NCI-H460 (cell line): ENCODE measurements at places on chromosomes 16 and 17.

- no peak for DNase-seq
Measured at GRCh38 chr16:17369421-17370222, 101.1 kb downstream of the XYLT1 start.

DNA sequence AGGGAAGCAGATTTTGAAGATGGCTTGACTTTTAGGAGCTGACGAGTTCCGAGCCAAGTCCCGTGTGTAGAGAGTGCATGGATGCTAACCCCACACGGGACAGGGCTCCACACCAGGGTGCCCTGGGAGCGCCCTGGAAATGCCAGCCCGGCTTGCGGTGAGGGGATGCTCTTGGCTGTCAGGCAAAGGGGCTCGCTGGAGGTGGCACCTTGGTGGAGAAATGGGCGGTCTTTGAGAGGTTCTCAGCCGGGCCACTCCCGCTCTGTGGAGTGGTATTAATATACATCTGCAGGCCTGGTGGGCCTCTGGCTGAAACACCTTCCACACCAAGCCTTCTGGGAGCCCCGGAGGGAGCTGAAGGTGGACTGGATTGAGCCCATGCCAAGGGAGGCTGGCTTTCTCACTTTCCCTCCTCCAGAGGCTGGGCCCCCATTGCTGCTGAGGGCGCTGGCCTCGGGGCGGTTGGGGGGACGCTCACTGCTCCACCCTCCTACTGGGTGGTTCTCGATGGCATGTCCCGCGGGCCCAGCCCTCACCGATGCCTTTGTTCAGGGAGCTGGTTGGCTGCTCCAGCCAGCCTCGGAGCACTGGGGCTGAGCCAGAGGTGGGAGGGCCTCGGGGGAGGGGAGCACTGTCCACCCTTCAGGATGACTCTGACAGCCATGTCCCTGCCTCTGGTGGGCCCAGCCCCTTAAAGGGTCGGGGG lies 210.3 kb downstream of the NTN1 start:
- DNase-seq, result no peak

DNA sequence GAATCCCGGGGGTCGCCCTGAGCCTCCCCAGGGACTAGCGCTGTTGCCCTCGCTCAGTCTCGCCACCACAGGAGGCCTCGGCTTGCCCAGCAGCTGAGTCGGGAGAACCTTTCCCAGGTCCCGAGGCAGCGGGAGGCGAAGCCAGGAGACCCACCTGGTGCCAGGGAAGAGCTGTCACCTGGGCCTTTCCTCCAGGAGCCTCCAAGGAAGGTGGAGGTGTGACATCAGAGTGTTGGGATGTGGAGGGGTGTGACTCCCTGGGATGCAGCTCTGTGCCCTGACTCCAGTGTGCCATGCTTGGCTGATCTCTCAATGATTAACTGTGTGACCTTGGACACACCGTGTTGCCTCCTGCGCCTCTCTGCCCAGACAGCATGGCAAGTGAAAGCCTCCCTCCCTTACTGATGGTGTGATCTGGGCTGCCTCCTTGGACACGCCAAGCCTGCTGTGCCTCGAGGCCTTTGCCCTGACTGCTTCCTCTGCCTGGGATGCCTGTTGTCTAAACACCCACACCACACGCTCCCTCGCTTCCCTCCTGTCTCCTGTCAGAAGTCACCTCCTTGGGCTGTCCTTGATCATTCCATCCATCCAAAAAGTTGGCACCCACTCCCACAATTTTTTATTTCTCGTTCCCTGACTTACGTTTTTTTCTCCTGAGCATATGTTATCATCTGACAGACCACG lies 88.0 kb downstream of the CMIP start:
- no peak for DNase-seq

GRCh38 chr16:26688105-26688504 lies 378.6 kb upstream of the C16orf82 start:
- no peak for DNase-seq

- DNase-seq, result no peak
Measured at GRCh38 chr17:77301694-77302266, 161.0 kb downstream of the SEC14L1 start.

DNA sequence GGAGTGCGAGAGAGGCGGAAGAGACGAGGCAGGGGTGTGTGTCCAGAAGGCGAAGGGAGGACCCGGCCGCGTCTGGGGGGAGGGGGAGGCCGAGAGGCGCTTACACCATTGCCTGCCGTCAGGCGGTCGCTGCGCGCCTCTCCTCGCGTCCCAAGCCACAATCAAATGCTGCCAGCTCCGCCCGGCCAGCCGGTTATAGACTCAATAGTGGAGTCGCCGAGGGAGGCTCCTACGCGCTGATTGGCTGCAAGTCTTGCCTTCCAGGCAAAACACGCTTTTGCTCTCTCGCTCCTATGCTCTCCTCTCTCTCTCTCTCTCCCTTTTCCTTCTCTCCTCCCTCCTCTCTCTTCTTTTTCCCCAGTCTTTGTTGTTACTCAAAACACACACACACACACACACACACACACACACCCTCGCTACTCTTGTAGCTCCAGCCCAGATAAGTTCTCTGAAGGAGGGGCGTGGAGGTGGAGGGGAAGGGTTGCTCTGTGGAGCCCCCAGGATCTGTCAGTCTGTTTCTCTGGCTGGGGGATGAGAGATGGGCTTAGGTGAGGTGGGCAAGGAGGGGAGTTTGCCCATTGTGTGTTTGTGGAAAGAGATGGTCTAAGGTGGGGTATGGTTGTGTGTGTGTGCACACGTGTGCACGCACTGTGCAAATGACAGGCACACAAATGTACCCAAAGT lies at the start of gene DLX3:
Gene DLX3, minus strand, starts transcription at position 170 of the 684 bp plus-strand sequence. CDS start 226 bp downstream, outside the sequence.
- DNase-seq, result peak; percentile 55

DNA sequence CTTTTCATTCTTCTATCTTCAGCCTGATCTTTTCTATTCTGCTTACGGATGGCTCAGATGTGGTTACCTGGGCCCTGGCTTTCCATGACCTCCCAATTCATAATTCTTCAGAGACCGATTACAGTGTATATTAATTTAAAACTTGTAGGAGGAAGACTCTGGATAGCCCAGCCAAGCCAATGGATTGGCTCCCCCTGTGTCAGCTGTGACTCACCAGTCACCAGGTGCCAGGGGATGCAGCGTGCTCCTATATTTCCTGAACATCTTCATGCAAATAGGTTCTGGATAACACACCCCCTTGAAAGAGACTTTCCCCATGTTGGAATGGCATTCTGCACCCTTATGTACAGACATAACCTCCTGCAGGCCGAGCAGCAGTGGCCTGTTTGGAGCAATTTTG lies 208.3 kb upstream of the WSCD1 start:
- DNase-seq, result no peak

- no peak for DNase-seq
Measured at GRCh38 chr17:29526322-29526721, 40.5 kb downstream of the ABHD15 start.

- DNase-seq, result no peak
Measured at GRCh38 chr17:82647593-82648164, 565 bp downstream of the WDR45B start.

GRCh38 chr16:26649381-26650045 lies 417.2 kb upstream of the C16orf82 start:
- DNase-seq, result no peak

- no peak for DNase-seq
Measured at GRCh38 chr17:69478916-69479315, 64.4 kb downstream of the MAP2K6 start.

- no peak for DNase-seq
Measured at GRCh38 chr17:49378311-49378710, 16.3 kb upstream of the ZNF652 start.

DNA sequence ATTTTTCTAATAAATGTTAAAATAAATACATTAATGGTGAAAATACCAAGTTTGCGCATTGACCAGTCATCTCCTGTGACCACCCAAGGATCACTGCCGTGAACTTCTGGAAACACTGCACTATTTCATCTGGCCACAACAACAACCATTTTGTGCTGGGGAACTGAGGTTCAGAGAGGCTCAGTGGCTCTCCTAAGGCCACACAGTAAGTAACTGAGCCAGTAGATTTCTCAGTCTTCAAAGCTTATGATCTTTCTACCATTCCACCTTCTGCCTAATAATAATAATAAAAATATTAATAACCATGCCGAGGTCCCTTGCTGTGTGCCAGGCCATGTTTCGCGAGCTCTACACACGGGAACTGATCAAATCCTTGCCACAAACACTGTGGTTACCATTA lies 182.0 kb downstream of the IRF8 start:
- no peak for DNase-seq

GRCh38 chr17:72122765-72123529 lies 2.1 kb downstream of the SOX9 start:
- no peak for DNase-seq

DNA sequence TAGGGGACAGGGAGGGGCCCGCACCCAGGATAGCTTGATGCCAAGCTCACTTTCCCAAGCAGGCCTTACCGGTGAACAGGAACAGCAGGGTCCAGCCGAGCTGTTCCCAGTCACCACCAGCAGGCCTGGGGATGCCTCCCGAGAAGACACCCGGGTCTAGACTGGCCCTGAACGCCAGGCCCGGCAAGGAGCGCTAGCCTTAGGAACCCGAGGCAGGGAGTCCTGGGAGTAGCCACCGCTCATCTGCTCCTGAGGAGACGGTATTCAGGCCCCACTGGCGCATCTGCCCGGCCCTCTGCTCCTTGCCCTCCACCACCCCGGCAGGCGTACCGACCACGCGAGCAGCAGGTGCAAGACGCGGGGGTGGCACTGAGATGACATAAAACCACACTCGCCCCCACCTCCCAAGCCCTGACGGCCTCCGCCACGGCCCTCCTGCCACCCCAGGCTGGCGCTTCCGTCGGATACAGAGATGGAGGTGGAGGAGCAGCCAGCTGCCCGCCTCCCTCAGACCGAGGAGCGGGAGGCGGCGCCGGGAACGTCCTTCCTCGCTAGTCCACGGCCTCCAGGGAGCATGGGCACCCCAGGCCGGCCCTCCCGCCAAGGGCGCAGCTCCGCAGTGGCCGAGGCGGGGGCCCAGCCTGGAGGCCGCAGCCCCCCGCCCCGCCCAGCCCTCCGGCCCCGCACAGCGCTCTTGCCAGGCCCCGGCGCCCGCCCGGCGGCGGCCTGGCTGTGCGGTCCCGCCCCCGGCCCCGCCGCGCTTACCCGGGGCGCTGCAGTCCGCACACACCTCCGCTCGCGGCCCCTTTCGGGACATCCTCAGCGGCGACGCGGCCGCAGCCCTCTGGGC lies 661 bp downstream of the GIT1 start:
- DNase-seq, result no peak

DNA sequence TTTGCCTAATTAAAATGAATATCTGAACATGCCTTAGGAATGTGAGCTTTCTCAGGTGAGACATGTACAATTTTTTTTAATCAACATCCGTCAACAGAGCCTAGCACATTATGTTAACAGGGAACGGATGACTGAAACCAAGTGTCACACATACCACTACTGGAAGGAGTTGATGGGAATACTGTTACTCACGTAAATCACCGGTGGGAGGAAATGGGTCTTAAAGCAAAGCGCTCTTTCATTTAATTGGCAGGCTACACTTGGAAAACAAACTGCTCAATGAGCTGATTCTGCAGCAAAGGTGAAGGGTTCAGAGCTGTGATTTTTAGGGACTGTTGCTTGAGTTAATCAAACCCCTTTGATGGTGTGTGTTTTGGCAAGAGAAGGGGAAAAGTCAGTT lies 4.8 kb downstream of the CPPED1 start:
- DNase-seq, result no peak

GRCh38 chr16:4101421-4102219 lies 14.6 kb downstream of the ADCY9 start:
- no peak for DNase-seq

DNA sequence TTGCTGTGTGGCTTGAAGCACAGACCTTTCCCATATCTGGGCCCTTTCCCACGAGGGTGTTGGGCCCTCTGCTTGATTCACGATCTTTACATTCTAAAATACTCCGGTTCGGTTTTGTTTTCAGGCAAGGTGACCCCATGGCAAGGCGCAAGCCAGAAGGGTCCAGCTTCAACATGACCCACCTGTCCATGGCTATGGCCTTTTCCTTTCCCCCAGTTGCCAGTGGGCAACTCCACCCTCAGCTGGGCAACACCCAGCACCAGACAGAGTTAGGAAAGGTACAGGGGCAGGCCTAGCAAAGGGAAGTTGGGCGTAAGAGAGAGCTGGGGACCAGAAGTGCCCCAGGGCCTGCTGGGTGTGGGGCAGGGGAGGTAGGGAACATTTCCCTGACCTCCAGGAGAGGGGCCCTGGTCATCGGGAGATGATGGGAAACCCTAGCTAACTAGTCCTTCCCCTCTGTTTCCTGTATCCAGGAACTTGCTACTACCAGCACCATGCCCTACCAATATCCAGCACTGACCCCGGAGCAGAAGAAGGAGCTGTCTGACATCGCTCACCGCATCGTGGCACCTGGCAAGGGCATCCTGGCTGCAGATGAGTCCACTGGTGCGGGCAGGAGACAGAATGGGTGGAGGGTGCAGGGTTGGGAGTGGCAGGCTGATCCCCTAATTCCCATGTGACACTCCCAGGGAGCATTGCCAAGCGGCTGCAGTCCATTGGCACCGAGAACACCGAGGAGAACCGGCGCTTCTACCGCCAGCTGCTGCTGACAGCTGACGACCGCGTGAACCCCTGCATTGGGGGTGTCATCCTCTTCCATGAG lies 1.4 kb downstream of the ALDOA start:
- no peak for DNase-seq

DNA sequence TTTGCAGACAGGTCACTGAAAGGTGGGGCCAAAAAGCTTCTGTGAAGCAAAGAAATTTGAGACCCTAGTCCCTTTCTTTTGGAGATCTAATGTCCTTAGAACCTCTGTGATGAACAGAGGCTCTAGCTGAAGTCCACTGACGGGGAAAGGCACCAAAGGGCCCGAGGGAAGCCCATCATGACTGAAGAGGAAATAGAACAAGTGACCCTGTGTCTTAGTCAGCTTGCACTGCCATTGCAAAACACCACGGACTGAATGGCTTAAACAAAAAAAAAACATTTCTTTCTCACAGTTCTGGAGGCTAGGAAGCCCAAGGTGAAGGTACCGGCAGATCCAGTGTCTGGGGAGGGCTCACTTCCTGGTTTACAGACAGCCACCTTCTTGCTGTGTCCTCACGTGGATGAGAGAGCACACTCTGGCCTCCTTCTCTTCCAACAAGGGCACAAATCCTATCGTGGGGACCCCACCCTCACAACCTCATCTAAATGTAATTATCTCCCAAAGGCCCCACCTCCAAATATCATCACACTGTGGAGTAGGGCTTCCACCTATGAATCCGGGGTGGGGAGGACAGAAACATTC lies 24.3 kb upstream of the ASGR2 start:
- DNase-seq, result no peak

DNA sequence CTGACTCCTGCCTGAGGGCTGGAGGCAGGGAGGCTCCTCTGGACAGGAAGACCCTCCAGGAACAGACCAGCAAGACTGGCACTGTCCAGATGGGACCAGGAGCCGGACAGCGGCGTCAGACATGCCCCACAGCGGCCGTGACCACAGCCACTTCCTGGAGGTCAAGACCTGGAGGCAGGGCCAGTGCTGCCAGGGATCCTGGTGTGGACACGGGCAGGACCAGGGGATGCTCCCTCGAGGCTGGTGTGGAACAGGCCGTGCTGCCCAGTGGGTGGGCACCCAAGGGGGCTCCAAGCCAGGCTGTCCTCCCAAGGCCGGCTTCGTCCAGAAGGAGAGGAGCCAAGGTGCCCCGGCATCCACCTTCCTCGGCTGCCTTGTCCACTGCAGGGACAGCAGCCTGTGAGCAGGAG lies 4.5 kb upstream of the CCDC57 start:
- DNase-seq, result no peak
